ENCODE measurements at places on chromosomes 12 and 14.

- H3K27ac ChIP-seq, result peak overlapping the region; percentile 63
- peaks cover 6% of the 10 kb centered on the region for H3K36me3 ChIP-seq
- peak overlapping the region; percentile 69 for H3K4me3 ChIP-seq
- DNase-seq, result peak; percentile 23
- H3K27me3 ChIP-seq, result no peaks in the 10 kb centered on the region
Measured at GRCh38 chr12:51970904-51971646, 19.6 kb downstream of the ACVR1B start.

DNA sequence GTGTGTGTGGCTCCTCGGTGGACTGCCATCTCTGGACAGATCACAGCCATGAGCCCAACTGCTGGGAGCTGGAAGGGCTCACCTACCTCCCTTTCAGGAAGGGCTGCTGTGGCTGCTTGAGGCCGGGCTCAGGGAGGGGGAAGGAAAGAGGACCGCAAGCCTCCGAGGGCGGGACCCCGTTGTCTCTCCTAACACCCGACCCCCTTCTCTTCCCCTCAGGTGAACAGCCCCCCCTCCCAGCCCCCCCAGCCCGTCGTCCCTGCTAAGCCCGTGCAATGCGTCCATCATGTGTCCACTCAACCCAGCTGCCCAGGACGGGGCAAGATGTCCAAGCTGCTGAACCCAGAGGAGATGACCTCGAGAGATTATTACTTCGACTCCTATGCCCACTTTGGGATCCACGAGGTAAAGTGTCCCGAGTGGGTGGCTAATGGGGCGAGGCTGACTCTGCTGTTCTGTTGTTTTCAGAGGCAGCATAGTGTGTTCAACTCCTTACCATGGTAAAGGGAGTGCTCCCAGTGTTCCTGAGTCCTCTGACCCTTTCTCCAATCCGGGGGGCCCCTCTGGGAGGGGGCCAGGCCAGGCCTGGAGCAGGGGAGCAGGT lies 49.5 kb downstream of the PRMT8 start:
- H3K4me1 ChIP-seq, result no peaks in the 10 kb centered on the region
- no peak for DNase-seq
- H3K27ac ChIP-seq, result no peak overlapping the region
- H3K4me3 ChIP-seq, result no peak overlapping the region
- H3K27me3 ChIP-seq, result peaks cover 8% of the 10 kb centered on the region

GRCh38 chr12:67710582-67710981 lies 62.0 kb downstream of the DYRK2 start:
- H3K27me3 ChIP-seq, result peaks cover 2% of the 10 kb centered on the region
- H3K27ac ChIP-seq, result no peak overlapping the region
- H3K4me3 ChIP-seq, result no peak overlapping the region
- H3K4me1 ChIP-seq, result peaks cover 10% of the 10 kb centered on the region

GRCh38 chr12:110367181-110367864 lies 36.2 kb downstream of the ANAPC7 start:
- no peak overlapping the region for H3K27ac ChIP-seq
- no peaks in the 10 kb centered on the region for H3K27me3 ChIP-seq
- no peak overlapping the region for H3K4me3 ChIP-seq
- peaks cover 9% of the 10 kb centered on the region for H3K36me3 ChIP-seq
- DNase-seq, result no peak
- peaks cover 43% of the 10 kb centered on the region for H3K4me1 ChIP-seq

- DNase-seq, result no peak
- H3K4me1 ChIP-seq, result no peaks in the 10 kb centered on the region
- H3K27ac ChIP-seq, result no peak overlapping the region
- H3K36me3 ChIP-seq, result peaks cover 1% of the 10 kb centered on the region
- peaks cover 14% of the 10 kb centered on the region for H3K27me3 ChIP-seq
Measured at GRCh38 chr12:45446013-45446412, 230.1 kb downstream of the ANO6 start.

- H3K36me3 ChIP-seq, result no peaks in the 10 kb centered on the region
- H3K27ac ChIP-seq, result no peak overlapping the region
- H3K27me3 ChIP-seq, result no peaks in the 10 kb centered on the region
- DNase-seq, result no peak
Measured at GRCh38 chr12:127957001-127957660, 309.8 kb upstream of the TMEM132C start.

DNA sequence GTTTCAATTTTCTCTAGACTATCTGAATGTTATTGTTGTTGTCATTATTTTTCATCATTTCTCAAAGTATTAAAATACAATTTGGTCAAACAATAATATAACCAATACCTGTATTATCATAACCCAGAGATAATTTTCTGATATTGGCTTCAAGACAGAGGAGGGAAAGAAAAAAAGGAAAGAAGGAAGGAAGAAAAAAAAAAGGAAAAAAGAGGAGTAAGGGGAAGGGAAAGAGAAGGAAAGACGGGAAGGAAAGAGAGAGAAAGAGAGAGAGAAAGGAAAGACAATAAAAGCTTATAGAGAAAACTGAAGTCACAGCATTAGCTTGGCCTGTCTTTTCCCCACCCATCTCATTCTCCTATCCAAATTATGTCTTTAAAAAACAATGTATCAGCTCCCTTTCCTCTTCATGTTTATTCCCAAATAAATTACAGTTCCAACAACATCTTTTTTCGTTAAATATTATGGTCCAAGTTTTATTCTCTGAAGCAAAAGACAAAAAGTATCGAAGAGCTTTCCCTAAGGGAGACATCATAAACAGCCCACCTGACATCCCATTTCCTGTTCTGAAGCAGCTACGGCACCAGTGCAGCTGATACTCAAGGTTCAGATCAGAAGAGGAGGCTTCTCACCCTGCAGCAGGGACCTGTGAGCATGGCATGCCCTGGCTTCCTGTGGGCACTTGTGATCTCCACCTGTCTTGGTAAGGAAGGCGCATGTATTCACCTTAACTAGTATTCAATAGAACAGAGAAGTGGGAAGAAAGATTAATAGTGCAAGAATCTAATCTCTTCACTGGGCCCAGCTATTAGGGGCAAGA lies 308.3 kb downstream of the DAD1 start:
- DNase-seq, result no peak
- H3K27me3 ChIP-seq, result peaks cover 12% of the 10 kb centered on the region
- H3K27ac ChIP-seq, result no peak overlapping the region

- H3K36me3 ChIP-seq, result no peaks in the 10 kb centered on the region
- H3K4me1 ChIP-seq, result no peaks in the 10 kb centered on the region
- DNase-seq, result no peak
- H3K27me3 ChIP-seq, result peaks cover 5% of the 10 kb centered on the region
- no peak overlapping the region for H3K4me3 ChIP-seq
- no peak overlapping the region for H3K27ac ChIP-seq
Measured at GRCh38 chr12:25652371-25652770, 99.3 kb upstream of the LMNTD1 start.

GRCh38 chr14:33646692-33647260 lies 304.1 kb downstream of the EGLN3 start:
- DNase-seq, result no peak
- no peaks in the 10 kb centered on the region for H3K27me3 ChIP-seq
- no peaks in the 10 kb centered on the region for H3K36me3 ChIP-seq
- H3K4me1 ChIP-seq, result no peaks in the 10 kb centered on the region

- no peak overlapping the region for H3K27ac ChIP-seq
- H3K4me3 ChIP-seq, result no peak overlapping the region
- H3K4me1 ChIP-seq, result peaks cover 5% of the 10 kb centered on the region
- H3K27me3 ChIP-seq, result no peaks in the 10 kb centered on the region
Measured at GRCh38 chr14:68157971-68158371, 338.4 kb downstream of the RAD51B start.

GRCh38 chr12:118611295-118611694 lies 234.9 kb downstream of the SUDS3 start:
- H3K4me3 ChIP-seq, result no peak overlapping the region
- no peaks in the 10 kb centered on the region for H3K4me1 ChIP-seq
- DNase-seq, result no peak
- H3K27ac ChIP-seq, result no peak overlapping the region
- H3K27me3 ChIP-seq, result no peaks in the 10 kb centered on the region

- no peak for DNase-seq
- peaks cover 8% of the 10 kb centered on the region for H3K36me3 ChIP-seq
- H3K4me3 ChIP-seq, result peak overlapping the region; percentile 84
- no peaks in the 10 kb centered on the region for H3K27me3 ChIP-seq
- H3K4me1 ChIP-seq, result peaks cover 35% of the 10 kb centered on the region
- H3K27ac ChIP-seq, result no peak overlapping the region
Measured at GRCh38 chr12:89355243-89356068, 3.2 kb upstream of the DUSP6 start.

GRCh38 chr14:105436891-105437722 lies 17.5 kb downstream of the MTA1 start:
- no peak overlapping the region for H3K27ac ChIP-seq
- DNase-seq, result no peak
- H3K4me1 ChIP-seq, result peaks cover 18% of the 10 kb centered on the region
- H3K36me3 ChIP-seq, result peaks cover 8% of the 10 kb centered on the region
- no peaks in the 10 kb centered on the region for H3K27me3 ChIP-seq

DNA sequence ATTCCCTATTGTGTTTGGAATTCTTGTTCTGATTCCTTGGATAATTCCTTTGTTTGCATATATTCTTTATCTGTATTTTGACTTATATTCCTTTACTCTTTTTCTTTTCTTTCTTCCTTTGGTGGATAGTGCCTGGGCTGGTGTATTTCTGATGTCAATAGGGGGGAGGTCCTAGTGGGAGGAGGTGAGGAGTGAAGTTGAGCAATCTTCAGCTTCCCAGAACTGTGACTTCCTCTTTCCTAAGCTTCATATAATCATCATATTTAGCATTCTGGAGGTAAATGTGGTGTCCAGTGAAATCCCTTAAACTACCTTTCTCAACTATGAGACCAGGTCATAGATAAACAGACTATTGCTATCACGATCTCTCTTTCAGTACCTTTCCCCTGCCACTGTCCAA lies 29.6 kb upstream of the TBPL2 start:
- no peaks in the 10 kb centered on the region for H3K4me1 ChIP-seq
- H3K36me3 ChIP-seq, result no peaks in the 10 kb centered on the region
- no peak overlapping the region for H3K4me3 ChIP-seq
- H3K27me3 ChIP-seq, result peaks cover 17% of the 10 kb centered on the region

GRCh38 chr14:24775950-24776349 lies 142.0 kb upstream of the GZMB start:
- no peaks in the 10 kb centered on the region for H3K36me3 ChIP-seq
- H3K4me1 ChIP-seq, result no peaks in the 10 kb centered on the region
- no peak overlapping the region for H3K4me3 ChIP-seq
- no peak for DNase-seq
- peaks cover 25% of the 10 kb centered on the region for H3K27me3 ChIP-seq

GRCh38 chr12:12153596-12153995 lies 82.9 kb downstream of the BCL2L14 start:
- H3K27me3 ChIP-seq, result no peaks in the 10 kb centered on the region
- no peaks in the 10 kb centered on the region for H3K4me1 ChIP-seq
- no peaks in the 10 kb centered on the region for H3K36me3 ChIP-seq
- no peak for DNase-seq
- H3K4me3 ChIP-seq, result no peak overlapping the region
- H3K27ac ChIP-seq, result no peak overlapping the region

DNA sequence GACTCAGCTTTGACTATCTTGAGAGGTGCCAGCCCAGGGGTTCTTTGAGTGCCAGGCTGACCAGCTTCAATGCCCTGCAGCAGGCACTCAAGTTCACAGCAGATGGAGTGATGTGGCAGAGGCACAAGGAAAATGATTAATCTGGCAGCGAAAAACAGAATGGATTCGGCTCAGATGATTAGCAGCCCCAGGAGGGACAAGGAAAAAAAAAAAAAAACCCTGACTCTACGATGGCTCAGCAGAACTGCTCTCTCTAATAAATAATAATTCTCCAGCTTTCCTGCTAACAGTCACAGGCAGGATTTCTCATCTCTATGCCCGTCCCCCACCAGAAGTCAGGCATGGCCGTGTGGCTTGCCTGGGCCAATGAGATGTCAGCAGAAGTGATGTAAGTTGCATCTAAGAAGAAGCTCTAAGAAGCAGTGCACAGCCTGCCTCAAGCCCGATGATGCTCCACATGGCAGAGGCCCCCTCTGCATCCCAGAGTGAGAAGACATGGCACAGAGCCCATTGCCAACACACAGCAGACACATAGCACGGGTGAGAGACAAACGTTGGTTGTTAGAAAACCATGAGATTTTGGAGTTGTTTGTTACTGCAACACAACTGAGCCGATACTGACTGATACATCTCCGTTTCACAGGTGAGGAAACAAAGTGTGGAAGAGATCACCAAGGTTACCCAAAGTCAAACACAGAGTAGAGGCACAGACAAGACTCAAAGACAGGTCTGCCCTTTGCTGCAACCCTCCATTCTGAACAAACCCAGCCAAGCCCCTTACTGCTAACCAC lies 111.0 kb downstream of the SCARB1 start:
- peaks cover 7% of the 10 kb centered on the region for H3K4me1 ChIP-seq
- no peak overlapping the region for H3K4me3 ChIP-seq
- H3K27ac ChIP-seq, result no peak overlapping the region
- H3K27me3 ChIP-seq, result peaks cover 28% of the 10 kb centered on the region

GRCh38 chr14:105128059-105128458 lies 40.5 kb downstream of the JAG2 start:
- no peak for DNase-seq
- no peak overlapping the region for H3K27ac ChIP-seq
- no peaks in the 10 kb centered on the region for H3K36me3 ChIP-seq
- H3K4me1 ChIP-seq, result no peaks in the 10 kb centered on the region
- peaks cover 31% of the 10 kb centered on the region for H3K27me3 ChIP-seq
- H3K4me3 ChIP-seq, result no peak overlapping the region

DNA sequence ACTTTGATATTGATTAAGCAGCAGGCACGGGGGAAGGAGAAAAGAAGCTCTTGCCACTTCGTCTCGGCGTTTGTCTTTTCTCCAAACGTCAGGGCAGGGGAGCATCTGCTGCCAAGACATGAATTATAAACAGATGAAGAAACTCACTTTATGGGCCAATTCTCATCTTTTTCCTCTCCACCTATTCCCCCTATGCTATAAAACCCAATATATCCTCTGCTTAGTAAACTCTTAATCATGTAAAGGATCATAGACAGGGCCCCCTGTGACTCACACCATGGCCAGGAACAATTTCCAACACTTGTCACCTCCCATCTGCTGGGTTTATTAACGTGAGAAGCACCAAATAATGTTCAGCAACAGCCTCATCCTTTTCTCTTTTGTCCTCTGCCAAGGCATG lies 1092.1 kb upstream of the TMEM132C start:
- H3K27me3 ChIP-seq, result no peaks in the 10 kb centered on the region
- no peak overlapping the region for H3K4me3 ChIP-seq
- no peak for DNase-seq
- no peaks in the 10 kb centered on the region for H3K36me3 ChIP-seq
- no peak overlapping the region for H3K27ac ChIP-seq

GRCh38 chr12:25835385-25835784 lies 123.1 kb upstream of the RASSF8 start:
- no peaks in the 10 kb centered on the region for H3K4me1 ChIP-seq
- no peak for DNase-seq
- H3K27me3 ChIP-seq, result peaks cover 7% of the 10 kb centered on the region
- H3K27ac ChIP-seq, result no peak overlapping the region
- H3K4me3 ChIP-seq, result no peak overlapping the region

Measured in activated B cell treated with CpG ODN at 0.5 μM for 24 hours (primary cell).